Stimulated activated CD4-positive, alpha-beta T cell treated with anti-CD3 and anti-CD28 coated beads, Interleukin-15, amount 100 ng/mL, for 1 hour (primary cell): ENCODE measurements at places on chromosomes 6 and 20.

GRCh38 chr6:100451577-100451976 is 13.1 kb downstream of the SIM1 start:
- no peak for DNase-seq

GRCh38 chr6:144722154-144722737 is 437.1 kb downstream of the UTRN start:
- DNase-seq, result no peak

DNA sequence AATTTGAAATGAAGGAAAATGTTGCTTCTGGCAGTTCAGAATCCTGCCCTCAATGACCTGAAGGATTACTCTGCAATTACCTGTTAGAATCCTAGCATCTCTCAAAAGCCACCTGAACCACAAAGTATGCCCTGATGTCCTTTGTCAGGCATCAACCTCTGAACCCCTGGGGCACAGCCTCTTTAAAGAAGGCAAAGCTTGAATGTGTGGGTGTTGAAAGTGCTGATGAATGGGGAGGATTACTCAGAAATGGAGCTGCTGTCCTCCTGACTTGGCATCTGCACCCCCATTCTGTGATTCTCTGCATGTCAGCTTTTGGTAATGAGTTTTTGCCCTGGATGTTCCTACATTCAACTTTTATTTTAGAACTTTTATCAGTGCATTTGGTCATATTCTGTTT is 179.2 kb downstream of the PKHD1 start:
- no peak for DNase-seq

- DNase-seq, result no peak
Measured at GRCh38 chr6:27294409-27294808, 17.7 kb downstream of the POM121L2 start.

GRCh38 chr6:44049163-44049988 is 77.9 kb downstream of the MRPL14 start:
- no peak for DNase-seq

DNA sequence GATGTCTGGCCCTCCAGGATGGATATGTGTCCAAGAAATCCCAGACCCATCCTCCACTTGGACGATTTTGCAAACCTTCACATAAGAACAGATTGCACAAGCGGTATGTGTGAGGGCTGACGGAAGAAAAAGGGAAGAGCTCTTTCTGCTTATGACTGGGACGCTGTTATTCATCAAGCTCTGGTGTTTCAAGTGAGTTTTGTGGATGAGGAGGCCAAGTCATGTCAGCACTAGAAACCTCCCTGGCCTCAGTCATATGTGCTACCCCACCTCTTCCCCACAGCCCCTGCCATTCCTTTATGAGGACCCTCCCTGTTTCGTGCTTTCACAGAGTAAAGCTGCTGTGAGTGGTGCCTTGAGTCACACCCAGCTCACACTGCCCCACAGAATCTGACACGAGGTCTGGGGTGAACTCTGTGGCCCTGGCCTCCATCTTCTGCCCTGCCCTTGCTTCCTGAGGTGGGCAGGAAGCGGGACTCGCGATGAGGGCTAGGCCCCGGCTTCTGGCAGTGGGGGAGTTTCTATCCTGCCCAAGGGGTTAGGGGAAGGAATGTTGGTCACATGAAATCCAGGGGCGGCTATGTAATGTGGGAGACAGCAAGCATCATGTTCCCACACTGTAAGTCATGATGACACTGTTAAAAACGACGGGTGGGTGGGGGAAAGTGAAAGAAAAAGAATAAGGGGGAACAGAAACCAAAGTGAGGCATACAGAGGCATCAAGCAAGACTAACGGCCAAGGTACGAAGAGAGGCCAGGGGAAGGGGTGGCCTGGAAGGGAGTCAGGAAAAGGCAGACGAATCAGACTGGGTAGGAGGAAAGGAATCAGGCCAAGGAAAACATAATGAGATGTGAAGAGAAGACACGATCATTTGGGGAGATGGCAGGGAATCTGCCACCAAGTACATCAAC is 78.1 kb downstream of the PRDM1 start:
- no peak for DNase-seq

DNA sequence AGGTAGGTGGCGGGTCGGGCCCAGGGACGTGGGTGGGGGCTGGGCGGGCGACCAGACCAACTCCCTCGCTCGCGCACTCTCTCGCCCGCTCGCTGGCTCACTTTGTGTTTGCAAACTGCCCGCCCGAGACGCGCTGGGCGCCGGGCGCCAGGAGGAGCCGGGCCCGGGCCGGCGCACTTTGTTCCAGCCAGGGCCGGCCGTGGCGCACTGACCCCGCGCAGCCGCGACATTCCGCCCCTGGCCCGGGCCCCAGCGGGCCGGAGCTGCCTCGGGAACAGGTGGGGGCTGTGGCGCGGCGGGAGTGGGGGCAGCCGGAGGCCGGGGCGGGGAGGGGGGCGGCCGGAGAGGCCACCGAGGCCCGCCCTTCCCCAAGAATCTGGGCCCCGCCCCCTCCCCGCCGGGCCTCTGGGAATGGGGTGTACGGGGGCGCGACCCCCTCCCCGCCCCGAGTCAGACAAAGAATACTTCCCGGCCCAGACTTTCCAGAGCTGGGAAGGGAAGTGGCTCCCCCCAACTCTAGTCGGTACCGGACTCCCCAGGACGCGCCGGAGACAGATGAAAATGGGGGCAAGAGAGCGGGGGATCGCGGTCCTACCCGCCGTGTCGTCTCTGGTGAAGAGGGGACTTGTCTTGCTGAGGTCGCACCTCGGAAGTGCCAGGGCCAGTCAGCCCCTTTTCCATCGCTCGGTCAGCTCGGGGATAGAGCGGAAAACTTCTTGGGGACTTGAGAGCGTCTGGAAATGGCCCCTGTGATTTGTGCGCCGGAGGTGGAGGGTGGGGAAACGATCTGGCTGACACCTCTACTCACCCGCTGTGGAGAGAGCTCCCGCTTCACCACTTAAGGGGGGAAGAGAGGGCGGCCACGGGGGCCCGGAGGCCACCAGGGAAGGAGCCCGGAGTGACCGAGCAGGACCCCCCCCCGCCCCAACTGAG is 951 bp downstream of the FOXP4 start:
- DNase-seq, result no peak

- DNase-seq, result no peak
Measured at GRCh38 chr20:54176610-54177009, 2.8 kb upstream of the CYP24A1 start.

GRCh38 chr20:47656318-47656717 is 129.0 kb downstream of the SULF2 start:
- no peak for DNase-seq

GRCh38 chr6:6925391-6926164 is 182.2 kb upstream of the RREB1 start:
- DNase-seq, result no peak

- no peak for DNase-seq
Measured at GRCh38 chr6:157563611-157564284, 182.8 kb downstream of the ZDHHC14 start.
